Activated CD4-positive, alpha-beta T cell treated with anti-CD3 and anti-CD28 coated beads, Interleukin-2, amount 50 U/mL, for 4 hours (primary cell): ENCODE measurements at places on chromosomes 2 and 18.

DNA sequence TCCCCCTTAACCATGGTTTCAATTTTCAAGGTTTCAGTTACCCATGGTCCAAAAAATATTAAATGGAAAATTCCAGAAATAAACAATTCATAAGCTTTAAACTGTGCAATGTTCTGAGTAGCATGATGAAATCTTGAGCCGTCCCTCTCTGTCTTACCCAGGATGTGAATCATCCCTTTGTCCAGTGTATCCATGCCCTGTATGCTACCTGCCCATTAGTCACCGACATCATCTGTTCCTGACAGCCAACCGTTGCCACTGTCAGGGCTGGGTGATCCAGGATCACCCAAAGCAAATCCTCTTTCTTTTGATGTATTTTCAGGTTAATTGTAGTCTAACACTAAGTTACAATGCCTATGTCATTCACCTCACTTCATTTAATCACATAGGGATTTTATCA, 15.7 kb upstream of the OLA1 start:
- no peak for DNase-seq

GRCh38 chr2:9824956-9825720, 18.1 kb upstream of the TAF1B start:
- DNase-seq = no peak

- no peak for DNase-seq
Measured at GRCh38 chr18:21559195-21559594, 41.3 kb downstream of the ESCO1 start.

GRCh38 chr18:76634564-76634963, 139.5 kb upstream of the ZNF516 start:
- DNase-seq = no peak

DNA sequence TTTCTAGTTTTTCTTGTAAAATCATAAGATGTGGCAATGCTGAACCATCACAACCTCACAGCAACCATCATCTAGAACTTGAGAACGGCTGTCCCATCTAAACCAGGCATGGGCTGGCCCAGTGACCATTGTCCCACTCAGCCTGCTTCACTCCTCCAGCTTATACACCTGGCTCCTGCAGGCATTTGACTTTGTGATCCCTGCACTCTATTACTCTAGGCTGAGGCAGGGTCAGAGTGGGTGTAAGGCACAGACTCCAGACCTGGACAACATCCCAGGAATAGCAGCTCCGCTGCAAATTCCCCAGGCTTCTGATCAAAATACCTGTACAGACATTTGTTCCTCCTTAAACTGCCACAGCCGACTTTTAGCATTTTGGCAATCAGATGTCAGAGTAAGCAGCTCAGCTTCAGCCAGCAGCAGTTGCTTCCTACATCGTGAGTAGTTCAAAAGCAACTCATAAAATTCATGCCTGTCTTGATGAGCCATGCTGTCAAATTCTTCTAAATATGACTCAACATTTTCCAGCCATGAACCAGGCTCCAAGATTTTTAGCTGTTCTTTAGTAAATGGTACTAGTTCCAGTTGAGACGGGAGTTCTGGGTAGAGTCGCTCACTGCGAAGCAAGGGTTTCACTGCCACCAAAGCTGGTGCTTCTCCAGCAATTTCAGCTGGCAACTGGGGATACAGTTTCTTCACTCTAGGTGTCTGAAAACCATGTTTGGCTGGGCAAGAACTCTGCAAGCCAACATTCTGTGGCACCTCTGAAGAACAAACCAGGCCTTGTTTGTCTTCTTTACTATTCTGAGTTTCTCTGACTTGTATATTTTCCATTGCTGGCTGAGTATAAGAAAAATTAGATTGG, 12.8 kb downstream of the EPG5 start:
- DNase-seq = no peak

DNA sequence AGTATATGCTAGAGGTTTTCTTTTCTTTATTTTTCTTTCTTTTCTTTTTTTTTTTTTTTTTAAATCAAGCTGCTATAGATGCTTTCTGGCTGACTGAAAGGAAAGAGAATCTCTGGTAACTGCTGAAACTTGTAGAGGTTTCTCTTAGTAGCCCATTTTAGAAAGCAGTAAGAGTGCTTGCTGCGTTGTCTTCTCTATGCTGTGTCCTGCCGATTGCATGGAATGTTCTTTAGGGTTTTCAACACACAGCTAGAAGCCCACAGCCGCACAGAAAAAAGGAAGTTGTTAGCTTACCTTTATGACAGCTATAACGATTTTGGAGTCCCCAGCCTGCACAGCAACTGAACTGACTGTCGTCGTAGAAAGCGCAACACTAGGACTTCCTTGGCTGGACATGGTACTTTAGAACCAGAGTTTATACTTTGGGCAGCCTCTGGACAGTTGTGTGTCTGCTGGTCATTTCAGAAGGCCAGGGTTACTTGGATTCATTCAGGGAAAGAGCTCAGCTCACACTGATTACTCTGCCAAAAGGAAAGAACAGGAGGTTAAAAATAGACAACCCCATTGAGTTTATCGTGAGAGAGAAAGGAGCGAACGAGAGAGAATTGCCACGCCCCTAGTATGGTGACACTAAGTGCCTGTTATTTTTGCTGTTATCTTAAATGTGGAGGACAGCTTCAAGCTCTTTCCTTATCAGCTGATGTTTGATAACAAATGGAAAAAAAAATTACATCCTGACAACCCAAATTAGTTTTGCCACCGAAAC, at the start of gene CCDC141:
TSS of gene CCDC141 (minus strand) at position 592 of the 766 bp plus-strand sequence. CDS start at position 396, 196 bp downstream.
- DNase-seq = no peak

DNA sequence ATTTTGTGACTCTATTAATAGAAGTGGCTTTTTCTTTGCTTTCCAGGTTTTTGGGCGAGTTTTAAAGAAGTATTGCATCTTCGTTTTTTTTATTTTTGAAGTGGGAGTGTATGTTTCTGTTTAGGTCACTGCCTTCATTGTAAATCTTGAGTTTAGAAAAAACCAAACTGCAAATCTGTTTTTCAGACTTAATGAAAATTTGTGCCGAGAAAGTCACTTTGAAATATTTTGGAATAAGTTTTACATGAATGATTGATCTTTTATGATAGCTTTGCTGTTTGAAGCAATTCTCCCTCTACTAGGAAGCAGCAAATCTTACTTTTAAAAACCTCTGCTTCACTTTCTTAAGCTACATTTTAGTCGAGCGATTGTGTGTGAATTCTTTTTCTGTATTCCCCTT, 2.2 kb downstream of the SMAD4 start:
- DNase-seq = no peak

DNA sequence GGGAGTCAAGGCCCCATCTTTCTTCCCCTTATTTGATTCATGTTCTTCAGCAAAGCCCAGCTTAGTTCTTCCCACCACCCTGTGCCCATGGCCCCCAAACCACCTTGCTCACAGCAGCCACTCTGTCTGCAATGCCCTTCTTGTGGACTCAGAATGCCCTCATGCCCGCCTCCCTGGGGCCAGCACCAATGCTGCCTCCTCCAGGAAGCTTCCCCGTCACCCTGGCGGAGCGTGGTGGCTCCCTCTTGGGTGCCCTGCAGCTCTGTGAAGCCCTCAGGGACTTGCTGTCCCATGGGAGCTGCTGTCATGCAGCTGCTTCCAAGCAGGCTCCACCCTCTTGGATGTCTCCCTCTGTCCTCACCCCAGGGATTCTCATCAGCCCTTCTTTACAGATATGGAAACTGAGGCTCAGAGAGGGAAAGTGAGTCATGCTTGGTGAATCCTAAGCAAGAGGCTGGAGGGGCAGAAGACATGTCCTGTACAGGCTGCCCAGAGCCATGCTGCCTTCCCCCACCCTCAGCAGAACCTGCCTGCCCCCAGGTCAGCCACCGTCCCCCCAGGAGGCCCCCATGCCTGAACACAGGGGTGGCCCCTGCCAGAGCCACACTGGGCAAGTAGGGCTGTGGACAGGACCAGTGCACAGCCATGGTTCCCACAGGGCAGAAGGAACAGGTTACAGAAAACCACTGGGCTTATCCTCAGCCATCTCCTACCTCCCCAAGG, 11.8 kb upstream of the DUSP2 start:
- no peak for DNase-seq

GRCh38 chr2:132518302-132518701, 101.7 kb downstream of the GPR39 start:
- no peak for DNase-seq

- DNase-seq = no peak
Measured at GRCh38 chr2:44537264-44537663, 175.5 kb downstream of the CAMKMT start.

DNA sequence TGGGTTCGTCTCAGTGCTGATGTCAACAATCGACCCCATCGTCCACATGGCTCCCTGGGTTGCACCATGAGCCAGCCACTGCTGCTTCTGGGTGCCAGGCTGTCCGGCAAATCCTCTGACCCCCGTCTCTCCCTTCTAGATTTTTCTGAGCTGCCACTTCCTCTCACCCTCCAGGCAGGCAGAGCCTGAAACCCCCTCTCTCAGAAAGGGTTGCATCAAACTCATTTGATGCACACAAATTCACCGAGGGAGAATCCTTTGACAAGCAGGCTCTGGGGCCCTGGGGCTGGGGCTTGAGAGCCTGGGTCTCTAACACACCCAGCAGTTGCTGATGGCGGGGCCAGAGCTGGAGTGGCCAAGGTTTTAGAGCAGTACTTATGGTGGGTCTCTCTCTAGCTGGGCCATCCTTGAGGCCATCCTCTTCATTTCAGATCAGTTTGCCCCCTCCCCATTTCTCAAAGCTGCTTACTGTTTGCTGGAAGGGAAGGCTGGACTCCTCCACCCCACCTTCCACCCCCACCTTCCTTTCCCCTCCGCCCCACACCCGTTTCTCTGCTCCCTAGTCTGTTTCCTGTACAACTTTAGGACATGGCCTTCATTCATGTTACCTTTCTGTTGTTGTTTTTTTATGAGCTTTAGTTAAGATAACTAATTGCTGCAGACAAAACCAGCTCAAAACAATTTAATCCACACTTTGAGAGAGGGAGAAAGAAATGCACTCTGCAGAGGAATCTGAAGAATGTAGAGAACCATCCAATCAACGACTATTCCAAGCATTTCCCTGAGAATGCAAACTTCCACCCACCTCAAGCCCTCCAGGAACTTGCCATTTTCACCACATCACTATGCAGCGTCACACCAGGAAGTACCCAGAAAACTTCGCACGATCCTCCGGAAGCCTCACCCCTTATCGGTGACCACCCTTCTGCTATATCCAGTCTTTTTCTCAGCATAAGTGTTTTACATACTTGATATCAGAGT, 69.5 kb downstream of the ARL4C start:
- no peak for DNase-seq

- DNase-seq = no peak
Measured at GRCh38 chr18:2060086-2060485, 511.2 kb downstream of the METTL4 start.

DNA sequence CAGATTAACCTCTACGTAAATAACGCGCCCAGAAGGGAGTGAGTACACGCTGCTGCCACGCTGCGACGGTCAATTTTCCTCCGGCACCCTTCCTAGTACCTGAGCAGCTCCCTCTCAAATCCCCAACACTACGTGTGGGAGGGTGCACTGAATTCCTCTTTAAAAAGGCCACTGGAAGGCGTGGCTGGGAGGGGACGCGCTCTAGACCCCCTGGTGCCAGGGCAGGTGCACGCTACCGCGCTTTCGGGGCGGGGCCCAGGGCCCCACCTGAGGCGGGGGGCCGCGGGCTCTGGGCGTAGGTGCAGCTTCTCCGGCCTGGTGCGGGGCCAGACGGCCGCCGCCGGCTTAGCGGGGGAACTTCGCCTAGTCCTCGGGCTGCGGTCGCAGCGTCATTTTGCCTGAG, 668 bp upstream of the ANKRD12 start:
- peak; percentile 29 for DNase-seq

DNA sequence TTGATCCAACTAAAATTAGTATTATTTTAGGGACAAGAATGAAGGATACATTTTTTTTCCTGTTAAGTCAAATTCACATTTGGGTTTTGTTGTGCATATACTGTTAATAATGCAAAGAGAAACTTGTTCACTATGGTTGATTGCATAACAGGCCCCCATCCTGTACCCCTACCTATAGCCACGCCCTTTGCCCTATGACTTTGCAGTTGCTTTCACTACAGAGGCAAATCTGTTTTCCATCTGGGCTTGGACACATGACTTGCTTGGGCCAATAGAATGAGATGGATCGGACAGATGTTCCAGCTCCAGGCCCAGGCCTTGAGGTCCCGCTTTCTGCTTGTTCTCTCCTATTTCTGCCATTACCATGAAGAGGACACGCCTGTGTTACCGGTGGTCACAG, 278.5 kb upstream of the HNRNPA3 start:
- DNase-seq = no peak

DNA sequence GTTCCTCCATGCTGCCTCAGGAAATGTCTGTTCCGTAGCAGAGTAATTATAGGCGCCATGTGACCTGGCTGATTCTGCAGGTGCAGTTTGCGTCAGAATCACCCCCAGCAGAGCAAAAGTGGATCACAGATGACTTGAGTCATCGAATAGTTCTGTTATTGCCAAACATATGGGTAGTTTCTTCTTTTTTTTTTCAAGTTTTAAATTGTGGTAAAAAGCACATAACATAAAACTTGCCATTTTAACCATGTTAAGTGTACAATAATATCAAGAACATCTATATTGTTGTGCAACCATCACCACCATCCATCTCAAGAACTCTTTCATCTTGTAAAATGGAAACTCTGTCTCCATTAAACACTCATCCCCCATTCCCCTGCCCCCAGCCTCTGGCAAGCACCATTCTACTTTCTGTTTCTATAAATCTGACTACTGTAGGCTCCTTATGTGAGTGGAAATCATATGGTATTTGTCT, 177.7 kb upstream of the TWIST2 start:
- no peak for DNase-seq

DNA sequence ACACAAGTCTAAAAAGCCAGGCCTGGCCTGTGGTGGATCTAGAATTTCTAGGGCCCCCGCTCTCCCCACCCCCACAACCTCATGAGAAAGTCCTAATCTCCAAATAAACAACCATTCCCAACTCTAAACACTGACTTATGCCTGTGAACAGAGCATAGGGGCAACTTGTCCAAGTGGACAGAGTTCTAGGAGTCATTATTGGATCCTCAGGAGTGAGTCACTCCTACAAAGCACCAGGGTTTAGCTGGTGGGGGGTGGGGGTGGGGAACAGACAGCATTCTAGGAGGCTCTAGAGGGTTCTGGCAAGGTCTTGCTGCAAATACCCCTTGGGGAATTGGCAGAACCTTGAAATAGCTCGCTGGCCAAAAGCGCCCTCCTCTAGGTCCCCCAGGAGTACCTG, 83.3 kb downstream of the ZCCHC2 start:
- DNase-seq = no peak

GRCh38 chr2:230824406-230824978, 40.2 kb upstream of the ITM2C start:
- peak; percentile 24 for DNase-seq

- no peak for DNase-seq
Measured at GRCh38 chr2:146661473-146662096, 1183.2 kb upstream of the ACVR2A start.

DNA sequence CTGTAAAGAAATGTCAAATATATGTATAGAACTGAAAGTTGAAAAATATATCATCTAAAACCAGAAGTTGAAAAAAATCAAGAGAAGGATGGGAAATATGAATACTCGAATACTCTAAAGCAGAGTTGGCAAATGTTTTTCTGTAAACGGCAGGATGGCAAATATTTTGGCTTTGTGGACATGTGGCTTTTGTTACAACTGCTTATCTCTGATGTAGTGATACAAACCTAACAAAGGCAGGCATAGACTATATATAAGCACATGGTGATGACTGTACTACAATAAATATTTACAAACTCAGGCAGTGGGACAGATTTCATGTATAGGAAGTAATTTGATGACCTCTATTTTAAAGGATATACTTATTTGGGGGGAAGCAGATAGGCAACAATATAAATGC, 224.6 kb upstream of the LRRTM4 start:
- DNase-seq = no peak
